Effector memory CD4-positive, alpha-beta T cell (primary cell): ENCODE measurements at places on chromosomes 1 and 21.

DNA sequence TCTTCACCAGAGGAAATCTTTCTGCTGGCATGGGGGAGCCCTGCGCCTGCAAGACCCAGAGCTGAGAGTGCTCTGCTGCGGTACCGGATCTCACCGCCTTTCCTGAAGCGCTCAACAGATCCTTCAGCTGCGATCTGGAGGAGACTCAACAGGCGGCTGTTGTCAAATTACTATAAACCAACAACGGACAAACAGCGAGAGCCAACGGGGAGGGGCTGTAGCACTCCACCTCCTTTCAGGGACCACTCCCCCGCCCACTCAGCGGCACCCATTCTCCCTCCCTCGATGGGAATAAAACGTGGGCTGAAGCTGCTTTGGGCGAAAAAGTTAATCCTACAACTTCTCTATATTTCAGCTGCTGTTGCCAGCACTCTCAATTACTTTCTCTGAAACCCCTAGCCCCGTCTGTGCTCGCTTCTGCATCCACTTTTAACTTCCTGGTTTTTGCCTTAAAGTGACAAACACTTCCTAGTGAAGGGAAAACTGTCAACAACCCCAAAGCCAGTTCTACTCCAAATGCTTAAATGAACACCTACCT is at the start of gene FMO5:
FMO5 (minus strand) TSS at position 147 of the 538 bp plus-strand sequence. CDS start 310 bp downstream, outside the sequence.
- DNase-seq: peak; percentile 27

GRCh38 chr1:227749916-227750710 is 14.9 kb downstream of the SNAP47 start:
- DNase-seq: no peak

DNA sequence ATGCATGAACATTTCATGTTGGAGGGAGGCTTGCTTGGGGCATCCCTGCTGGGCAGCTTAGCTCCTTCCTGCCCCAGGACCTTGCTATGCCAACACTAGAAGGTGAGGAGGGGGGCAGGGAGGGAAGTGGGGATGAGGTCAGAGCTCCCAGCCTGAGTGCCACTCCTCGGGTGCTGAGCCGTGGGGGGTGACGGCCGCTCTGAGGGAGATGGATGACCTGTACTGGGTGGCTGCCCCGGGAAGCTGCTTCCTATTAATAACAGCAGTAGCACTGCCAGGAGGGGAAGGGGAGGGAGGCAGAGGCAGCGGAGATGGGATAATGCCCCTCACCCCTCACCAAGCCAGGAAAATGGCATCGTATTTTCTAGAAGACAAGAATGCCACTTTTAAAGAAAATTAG is 60.6 kb downstream of the UBIAD1 start:
- DNase-seq: no peak

DNA sequence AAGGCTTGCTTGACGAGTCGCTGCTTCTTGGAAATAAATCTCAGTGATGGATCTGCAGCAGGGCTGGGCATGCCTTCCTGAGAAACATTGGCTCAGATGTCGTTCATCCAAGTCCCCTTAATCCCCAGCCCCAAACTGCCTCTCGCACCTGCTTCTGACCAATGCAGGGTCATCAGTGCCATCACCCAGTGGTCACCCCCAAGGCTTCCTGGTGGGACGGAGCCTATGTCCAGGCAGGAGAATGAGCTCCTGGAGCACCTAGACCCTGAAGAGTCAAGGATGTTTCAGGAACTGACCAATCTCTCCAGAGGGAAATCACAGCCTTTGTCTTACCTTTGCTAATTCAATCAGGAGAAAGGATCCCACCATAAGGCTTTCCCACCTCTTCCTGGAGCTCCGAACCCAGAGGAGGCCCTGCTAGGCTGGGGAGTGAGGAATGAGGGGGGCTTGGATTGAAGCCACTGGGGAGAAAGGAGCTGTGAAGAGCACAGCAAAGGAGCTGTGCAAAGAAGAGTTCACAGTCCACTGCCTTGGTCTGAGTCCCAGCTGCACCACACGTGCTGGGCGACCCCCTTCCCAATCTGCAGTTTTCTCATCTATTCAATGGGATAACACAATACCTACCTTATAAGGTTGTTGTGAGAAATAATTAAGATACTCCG is 416.1 kb downstream of the NPHP4 start:
- no peak for DNase-seq

DNA sequence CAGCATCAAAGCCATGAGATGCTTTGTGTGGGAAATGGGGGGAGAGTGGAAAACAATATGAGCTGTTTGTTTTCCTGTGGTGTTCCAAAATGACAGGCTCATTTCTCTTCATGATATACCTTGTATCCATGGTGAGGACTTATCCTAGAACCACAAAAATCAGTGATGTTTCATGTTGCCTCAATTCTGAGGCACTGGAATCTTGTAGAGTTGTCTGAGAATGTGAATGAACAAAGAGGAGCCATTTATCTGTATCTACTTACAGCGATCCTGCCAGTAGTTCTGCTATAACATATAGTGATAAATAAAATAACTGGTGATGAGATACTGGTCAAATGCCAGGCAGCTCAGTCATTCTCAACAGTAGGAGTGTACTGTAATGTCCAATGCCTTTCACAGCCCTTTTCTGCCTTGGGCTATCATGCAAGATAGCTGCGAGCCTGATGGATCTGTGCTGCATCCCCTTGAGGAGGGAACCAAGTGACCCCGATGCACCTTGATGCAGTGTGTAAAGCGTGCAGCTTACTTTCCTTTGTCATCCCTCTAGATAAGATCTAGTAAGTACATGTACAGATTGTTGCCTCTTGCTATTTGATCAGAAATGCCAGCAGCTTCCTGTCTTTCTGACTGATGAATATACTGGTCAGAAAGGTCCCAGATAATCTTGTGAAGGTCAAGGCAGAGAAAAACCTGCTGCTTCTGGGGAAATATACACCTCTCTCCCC is 52.8 kb downstream of the SLC44A3 start:
- no peak for DNase-seq

- no peak for DNase-seq
Measured at GRCh38 chr1:110135246-110135645, 15.0 kb upstream of the SLC6A17 start.

DNA sequence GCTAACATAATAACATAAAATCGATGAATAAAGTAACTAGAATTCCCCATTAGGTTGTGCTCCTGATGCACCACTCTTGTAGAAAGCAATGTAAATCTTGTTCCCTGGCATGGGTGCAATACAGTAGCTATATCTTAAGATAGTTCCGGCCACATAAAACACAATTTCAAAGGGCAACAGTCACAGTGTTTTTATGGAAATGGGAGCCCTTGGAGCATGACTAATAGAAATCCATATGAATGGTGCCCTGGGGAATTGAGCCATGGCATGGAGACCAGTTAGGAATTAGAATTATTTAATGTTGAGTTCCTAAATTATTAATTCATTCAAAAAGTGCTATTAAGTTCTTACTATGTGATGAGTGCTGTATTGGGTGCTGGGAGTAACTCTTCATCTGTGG is 118.7 kb downstream of the KCNK2 start:
- no peak for DNase-seq

DNA sequence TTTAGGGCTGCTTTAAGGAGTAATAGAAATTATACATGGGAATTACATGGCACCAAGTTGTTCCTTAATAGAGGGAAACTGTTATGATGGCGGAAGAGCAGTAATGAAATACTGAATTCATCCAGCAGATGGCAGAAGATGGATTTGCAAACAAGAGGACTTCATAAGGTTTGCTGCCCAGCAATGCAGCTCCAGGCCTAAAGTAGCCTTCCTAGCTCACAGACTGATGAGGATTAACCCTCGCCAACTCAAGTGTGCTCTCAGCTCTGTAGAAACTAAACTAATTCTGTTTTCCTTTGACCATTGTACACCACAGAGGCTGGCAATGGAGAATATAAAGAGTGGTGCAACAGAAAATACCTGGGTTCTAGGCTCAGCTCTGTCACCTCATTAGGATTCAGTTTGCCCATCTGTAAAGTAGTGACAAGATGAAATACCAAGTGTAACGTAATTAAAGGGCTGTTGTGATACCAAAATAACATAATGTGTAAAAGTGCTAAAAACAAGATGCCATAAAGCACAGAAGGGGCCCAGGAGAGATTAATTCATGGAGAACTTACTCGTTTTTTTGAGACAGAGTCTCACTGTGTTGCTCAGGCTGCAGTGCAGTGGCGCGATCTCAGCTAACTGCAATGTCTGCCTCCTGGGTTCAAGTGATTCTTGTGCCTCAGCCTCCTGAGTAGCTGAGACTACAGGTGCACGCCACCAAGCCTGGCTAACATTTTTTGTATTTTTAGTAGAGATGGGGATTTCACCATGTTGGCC is 102.4 kb upstream of the SERBP1 start:
- no peak for DNase-seq

DNA sequence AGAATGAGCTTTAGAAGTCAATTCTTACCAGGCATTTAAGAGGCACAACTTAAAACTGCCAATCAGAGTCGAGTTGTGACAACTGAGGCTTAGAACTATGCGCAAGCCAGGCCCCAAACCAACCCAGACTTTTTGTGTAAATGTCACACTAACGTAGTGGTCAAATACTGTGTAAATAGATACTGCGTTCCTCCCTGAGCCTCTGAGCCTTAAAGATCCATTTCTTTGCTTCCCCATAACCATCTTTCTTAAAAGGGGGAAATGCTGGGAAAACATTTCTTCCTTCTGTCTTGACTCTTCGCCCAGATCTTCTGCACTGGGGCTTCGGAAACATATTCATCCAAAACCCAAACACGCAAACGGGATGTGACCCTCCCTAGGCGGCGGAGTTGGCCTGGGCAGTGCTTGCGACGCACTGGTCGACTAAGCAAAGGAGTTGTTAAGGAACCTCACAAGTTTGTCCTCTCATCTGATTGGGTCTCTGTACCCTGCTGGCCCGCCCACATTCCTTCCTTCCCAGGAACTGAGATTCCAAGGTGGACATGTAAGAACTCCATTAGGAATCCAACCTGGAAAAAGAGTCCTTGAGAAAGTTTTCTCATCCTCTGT is 2.6 kb downstream of the ADAMTS5 start:
- no peak for DNase-seq

DNA sequence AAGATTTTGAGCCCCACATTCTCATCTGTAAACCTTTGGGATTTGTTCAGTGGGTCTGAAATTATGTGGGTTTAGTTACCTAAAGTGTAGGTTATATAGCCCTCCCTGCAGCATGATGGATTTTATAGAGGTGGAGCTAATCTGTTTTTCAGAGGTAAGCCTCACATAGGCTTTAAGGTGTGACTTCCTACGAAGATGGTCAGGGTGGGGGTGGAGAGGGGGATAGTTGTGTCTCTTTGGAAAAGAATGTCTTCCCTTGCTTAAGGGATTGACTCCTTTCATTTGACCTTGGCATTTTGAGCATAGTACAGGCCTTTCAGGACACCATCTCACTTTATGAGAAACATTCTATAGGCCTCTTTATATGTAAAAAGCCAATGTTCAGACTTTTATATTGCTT is 3.4 kb downstream of the CACHD1 start:
- no peak for DNase-seq

- no peak for DNase-seq
Measured at GRCh38 chr21:38014298-38014697, 98.0 kb upstream of the KCNJ6 start.

GRCh38 chr1:184350573-184350972 is 36.3 kb upstream of the C1orf21 start:
- no peak for DNase-seq

DNA sequence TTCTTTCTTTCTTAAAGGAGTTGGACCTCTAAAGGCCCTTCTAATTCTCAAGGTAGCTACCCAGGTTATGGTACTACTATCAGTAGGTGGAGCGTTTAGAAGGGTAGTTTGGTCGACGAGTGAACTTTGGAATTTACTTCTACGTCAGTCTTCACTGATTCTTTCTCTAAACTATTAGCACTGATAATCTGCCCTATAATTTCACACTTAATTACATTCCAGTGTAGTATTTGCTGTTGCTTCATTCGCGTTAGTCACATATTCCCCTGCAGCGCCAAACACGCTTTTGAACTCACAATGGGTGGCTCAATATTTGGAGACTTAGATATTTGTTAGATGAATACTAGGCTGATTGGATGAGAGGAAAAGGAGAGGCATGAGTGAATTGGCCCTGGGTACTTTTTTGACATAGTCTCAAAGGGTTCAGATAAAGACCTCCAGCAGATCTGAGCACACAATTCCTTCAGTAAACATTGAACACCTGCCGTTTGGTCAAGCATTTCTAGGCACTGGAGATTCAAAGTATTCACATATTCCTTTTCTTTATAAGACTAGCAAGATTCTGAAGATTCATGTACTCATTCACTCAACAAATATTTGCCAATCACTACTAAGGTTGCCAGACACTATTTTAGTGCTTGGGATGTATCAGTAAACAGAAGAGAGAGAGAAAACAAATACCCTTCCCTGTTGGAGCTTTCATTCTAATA is 929 bp upstream of the FOXJ3 start:
- no peak for DNase-seq

GRCh38 chr1:150890033-150890416 is 3.1 kb downstream of the CTXND2 start:
- no peak for DNase-seq

- no peak for DNase-seq
Measured at GRCh38 chr21:34930971-34931370, 118.1 kb downstream of the RUNX1 start.

DNA sequence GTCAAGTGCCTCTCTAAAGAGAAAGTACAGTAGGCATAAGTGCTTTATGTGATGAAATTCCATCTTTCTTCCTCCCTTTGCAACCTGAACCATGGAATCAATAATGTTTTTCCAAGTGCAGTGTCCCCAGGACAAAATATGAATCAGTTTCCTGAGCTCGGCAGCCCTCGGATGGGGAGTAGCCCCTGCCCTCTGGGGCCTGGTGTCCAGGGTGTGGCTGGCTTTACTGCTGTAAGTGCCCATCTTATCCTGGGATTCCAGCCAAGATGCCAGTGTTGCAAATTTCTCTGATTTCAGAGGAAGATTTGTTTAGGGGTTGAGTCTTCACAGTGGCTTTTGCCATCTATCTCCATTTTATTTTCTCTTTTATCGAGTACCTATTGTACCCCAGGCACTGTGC is 40.5 kb upstream of the SRP9 start:
- DNase-seq: no peak

DNA sequence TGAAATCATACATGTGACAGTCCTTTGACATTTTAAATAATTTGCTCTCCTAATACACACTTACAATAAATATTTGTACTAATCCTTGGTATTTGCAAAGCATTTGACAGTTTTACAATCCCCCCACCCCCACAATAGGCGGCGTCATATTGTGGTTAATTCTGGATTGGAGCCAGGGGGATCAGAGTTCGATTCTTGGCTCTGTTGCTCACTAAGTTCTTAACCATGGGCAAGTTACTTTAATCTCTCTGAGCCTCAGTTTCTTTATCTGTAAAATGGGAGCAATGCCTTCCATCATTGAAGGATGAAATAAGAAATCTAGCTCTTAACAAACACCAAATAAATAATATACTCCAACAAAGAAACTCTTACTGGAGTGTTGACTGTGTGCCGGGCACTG is 23.8 kb downstream of the CACNA1S start:
- no peak for DNase-seq

- no peak for DNase-seq
Measured at GRCh38 chr1:245160288-245160687, 5.5 kb downstream of the KIF26B start.

DNA sequence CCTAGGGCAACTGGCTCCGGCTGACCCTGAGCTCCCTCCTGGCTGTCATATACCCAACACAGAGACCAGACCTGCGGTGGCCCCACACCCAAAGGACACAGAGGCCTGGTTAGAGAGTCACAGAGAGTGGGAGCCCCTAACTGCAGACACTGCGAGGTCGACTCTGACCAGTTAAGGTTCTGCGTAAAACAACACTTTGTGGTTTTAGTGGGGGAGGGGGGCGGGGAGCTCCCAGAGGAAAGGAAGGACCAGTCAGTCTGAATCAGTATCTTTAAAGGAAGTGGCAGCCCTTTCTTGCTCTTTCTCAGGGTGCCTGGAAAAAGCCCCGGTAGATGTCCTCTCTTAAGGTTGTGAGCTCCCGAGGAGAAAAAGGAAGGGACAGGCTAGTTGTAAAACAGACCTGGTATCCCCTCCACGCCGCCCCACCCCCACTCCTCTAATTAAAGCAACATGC is 2.4 kb downstream of the SSBP3 start:
- no peak for DNase-seq
